EL (cell line): ENCODE measurements at places on chromosomes 7 and 10.

- DNase-seq, result peak; percentile 91
Measured at GRCh38 chr10:99551158-99551557, 18.4 kb downstream of the NKX2-3 start.

GRCh38 chr7:70616211-70616610 is 515.7 kb upstream of the GALNT17 start:
- no peak for DNase-seq

- peak; percentile 42 for DNase-seq
Measured at GRCh38 chr7:127252778-127253280, at the start of gene GRM8. TSS of gene GRM8 (minus strand) at chr7:127252941.

GRCh38 chr10:60820093-60820754 is 41.9 kb downstream of the CDK1 start:
- peak; percentile 47 for DNase-seq

DNA sequence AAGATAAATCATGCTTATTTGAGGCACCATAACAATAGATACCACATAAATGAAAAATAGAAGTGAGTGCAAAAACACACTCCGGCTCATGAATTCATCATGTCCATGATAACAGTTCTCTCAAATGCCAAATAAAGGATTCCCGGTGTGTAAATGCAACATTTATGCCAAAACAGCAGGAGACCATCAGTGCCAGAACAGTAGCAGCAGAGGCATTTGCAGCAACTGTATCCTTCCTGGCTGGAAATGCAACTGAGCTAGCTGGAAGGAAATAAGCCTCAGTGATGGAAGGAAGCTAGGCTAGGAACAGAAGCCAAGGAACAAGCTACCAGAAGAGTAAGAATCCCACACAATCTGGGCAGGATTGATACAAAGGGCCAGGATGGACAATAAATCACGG is 79.9 kb upstream of the THSD7A start:
- DNase-seq, result no peak

- no peak for DNase-seq
Measured at GRCh38 chr10:13830385-13830784, 243.6 kb downstream of the PRPF18 start.

- DNase-seq, result no peak
Measured at GRCh38 chr7:92748495-92748894, 87.9 kb downstream of the CDK6 start.

GRCh38 chr10:79244841-79245504 is 102.3 kb upstream of the PPIF start:
- no peak for DNase-seq

DNA sequence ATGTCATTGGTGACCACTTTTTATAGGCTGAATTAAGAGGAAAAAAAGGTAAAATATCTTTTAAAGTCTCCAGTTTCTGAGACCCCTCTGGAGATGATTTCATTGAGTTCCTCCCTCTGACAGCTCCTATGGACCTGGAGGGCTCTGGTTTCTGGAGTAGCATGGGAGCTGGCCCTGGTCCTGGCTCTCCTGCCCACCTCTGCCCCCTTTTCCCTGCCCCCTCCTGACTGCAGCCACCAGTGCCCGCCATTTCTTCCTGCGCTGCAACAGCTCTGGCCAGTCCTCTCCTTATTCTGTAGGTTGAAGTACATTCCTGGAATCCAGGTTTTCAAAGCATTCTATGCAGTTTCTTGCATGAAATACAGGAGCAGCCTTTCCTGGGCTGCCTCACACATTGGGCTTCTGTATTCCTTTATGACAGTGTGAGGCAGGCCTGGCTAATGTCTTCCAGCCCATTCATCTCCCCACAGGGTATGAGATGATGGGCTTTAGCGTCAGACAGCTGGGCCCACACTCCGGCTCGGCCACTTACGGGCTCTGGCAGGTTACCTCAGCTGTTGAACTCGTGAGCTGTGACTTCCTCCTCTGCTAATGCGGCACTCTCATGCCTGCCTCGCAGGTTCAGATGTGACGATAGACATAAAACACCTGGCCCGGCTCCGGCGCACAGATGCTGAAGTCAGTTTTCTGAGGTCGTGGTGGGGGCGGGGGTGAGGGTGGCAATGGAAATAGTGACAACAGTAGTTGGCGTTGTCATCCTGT is 101.7 kb downstream of the MGMT start:
- DNase-seq, result no peak

DNA sequence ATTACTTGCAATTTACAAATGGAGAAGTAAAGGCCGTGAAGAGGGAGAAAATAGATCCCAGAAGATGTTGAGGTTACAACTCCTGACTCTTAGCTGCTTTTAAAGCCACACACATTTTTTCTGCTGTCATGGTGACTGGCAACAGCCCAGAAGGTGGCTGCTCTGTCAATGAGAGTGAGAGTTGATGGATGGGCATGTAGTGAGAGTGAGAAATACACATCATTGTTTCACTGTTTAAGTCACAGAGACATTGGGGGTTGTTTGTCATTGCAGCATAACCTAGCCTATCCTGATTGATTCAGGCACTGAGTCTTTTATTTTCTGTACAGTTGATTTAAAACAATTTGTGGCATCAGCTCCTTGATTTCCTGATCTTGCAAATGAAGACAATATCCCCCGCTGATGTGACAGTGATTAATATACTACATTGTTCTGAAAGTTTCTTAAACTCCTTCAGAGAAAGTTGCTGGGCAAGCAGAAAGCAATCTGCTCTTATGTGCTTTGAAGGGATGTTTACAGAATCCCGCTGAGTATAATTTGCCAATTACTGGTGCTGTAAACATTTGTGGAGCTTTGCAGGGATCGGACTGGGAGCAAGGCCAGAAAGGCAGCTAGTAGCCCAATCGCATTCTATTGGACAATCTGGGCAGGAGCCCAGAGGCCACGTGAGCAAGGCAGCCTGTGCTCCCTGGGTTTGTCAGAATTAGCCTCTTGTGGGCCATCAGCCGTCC is 229.6 kb downstream of the PRPF18 start:
- DNase-seq, result peak; percentile 44

- no peak for DNase-seq
Measured at GRCh38 chr10:132545659-132546367, 8.2 kb downstream of the INPP5A start.

DNA sequence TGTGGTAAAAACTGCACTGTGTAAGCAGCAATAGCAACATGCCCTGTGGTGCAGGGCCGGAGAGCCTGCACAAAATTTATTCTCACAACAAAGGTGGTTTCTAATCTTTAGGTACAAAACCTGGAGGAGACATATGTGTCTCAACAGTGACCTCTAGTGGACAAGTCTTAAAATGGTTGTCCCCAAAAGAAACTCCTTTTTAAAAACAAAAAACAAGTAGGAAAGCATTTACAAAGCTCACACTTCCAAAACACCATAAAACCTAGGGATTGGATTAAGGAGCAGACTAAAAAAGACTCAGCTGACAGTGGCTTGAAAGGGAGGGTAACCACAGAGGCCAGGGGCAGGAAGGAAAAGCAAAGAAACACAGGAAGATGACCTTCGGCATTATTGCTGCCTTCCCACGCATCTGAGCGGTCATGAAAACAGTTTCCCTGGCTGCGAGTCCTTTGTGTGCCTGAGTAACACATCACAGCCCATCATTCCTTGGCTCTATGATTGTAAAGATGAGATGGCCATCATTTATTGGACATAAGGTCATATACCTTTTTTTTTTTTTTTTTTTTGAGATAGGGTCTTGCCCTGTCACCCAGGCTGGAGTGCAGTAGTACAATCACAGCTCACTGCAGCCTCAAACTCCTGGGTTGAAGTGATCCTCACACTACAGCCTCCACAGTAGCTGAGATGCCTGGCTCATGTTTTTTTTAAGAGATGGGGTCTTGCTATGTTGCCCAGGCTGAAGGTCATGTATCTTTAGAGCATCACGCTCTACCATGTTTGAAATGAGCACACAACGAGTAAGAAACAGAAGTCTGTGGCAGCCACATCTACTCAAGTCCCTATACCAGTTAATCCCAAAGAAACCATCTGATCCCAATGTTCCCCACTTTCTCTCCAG is 39.5 kb downstream of the RSU1 start:
- DNase-seq, result peak; percentile 43

GRCh38 chr7:73899731-73900142 is 38.8 kb downstream of the TMEM270 start:
- peak; percentile 95 for DNase-seq

GRCh38 chr10:14852236-14852635 is 14.1 kb downstream of the HSPA14 start:
- no peak for DNase-seq

DNA sequence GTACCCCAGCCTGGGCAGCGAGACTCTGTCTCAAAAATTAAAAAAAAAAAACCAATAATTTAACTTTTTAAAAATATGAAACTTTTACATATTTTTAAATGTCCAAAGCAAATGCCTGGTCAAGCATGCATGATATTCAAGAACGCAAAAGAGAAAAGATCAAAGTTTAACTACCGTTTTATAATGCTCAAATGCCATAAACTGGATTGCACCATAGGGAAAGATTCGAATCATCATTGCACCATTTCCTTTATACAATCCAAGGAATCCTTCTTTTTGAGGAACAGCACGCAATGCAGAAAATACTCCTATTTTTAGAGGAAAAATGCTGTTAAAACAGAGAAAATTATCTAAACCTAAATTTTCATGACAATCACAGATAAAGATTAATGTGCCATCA is 20.9 kb downstream of the SLC25A16 start:
- DNase-seq, result no peak

DNA sequence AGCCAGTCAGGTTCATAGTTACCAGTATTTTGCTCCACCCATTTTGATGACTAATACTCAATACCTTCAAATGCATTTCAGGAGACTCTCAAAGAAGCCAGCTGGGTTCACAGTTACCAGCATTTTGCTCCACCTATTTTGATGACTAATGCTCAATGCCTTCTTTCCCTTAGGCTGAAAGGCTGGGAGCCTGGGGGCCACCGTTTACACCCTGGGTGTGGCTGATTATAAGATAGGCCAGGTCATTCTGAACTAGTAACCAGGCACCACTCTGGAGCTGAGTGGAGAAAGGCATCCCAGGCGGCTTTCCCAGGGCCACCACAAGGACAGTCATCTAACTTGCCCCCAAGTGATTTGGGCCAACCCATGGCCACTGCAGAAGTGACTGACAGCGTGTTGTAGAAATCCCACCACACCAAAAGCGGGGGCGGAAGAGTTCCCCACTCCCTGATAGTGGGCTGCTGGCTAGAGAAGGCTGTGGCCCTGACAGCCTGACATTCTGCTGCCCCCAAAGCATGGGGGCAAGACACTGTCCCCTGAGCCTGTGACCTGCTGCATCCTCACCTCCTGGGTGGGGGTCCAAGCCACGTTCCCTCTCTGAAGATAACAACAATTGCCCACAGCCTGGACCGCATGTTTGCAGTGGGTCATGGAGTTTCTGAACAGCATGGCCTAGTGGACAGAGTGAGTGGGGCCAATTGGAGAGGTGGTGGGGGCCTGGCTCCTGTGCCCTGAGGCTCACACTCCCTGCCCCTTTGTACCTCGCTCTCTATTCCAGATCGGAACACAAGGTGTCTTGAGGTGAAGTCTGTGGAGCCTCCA is 23.0 kb upstream of the ZNF488 start:
- peak; percentile 94 for DNase-seq

- no peak for DNase-seq
Measured at GRCh38 chr10:50294582-50294981, 43.3 kb upstream of the ASAH2 start.

DNA sequence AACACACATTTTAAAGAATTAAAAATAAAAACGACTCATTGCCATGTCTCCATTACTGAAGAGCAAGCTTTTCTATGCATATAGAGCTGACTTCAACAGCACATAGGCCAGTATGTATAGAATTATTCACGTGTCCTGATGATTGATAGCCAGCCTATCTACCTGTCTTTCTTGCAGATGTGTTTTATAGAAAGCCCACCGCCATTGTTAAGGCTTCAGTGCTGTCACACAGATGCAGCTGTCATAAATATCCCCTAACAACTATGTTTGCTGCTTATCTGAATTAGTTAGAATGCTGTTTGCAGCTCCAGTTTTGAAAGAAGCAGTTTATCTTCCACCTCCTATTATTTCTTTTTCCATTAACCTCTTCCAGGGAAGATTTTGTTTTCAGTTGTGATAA is 235.9 kb downstream of the SLC25A13 start:
- DNase-seq, result no peak

GRCh38 chr7:14766747-14767146 is 135.8 kb downstream of the DGKB start:
- DNase-seq, result peak; percentile 46

DNA sequence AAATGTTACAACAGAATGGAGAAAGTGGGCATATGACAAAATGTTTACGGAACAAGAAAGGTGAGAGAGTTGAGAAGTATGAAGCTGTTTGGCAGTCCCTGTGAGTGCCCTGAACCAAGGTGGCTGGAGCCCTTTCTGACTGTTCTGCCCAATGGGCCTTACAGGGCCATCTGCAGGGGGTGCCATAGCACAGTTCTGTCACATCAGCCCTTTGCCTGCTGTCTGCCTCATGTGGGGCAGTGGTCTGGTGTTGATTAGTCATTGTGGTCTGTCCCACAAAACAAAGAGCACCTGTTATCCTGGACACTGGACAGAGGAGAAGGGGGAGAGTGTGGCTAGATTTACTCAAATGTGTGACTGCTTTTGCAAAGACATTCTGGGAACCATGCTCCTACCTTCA is 51.5 kb upstream of the OSBPL3 start:
- DNase-seq, result no peak

DNA sequence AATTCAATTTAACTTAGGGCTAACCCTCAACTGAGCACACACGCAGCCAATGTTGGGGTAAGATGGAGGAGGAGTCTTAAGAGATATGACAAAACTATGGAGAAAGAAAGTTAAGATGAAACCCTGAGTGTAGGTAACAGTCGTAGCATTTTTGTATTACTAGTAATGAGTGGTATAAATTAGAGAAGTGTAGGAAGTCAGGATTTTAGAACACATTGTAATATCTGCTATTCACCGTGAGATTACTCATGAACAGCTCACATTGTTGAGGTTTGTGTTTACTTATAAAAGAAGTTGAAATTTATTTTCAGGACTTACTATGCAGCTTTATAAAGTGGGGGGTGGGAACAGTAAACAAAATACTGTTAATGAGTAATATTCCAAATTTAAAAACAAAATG is 107.2 kb downstream of the ARHGAP21 start:
- peak; percentile 7 for DNase-seq

DNA sequence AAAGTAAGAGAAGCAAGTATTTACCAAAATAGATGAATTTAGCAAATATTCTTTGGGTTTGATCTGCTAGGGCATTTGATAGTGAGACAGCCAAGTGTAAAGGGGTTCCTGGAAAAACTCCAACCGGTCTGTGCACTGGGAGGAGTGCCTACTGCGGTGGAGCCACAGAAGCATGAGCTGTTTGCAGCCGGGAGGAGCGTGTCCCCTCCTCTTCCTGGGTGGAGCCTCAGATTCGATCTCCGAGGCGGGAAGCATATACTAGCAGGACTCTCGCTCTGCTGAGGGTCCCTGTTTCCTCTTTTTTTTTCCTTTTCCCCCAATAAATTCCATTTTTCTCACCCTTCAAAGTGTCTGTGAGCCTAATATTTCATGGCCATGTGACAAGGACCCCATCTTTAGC is 45.1 kb upstream of the MET start:
- no peak for DNase-seq

- DNase-seq, result no peak
Measured at GRCh38 chr10:79046741-79047583, 21.8 kb upstream of the ZMIZ1 start.
